Psoas muscle (tissue), 8 donors: ENCODE measurements at places on chromosomes 7 and 10. TPM values are rescaled to one million over a fixed set of nuclear protein-coding genes. Genes with fewer than 3 reads are reported as not detected.

DNA sequence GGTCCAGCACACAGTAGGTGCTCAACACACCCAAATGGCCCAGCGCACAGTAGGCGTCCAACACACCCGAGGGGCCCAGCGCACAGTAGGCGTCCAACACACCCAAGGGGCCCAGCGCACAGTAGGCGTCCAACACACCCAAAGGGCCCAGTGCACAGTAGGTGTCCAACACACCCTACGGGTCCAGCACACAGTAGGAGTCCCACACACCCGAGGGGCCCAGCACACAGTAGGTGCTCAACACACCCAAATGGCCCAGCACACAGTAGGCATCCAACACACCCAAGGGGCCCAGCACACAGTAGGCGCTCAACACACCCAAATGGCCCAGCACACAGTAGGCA lies 80.8 kb downstream of the FOXL3 start:
- no peaks in the 10 kb centered on the region for H3K4me1 ChIP-seq
- H3K27ac ChIP-seq = no peak overlapping the region
- no peak overlapping the region for H3K4me3 ChIP-seq
- peaks cover 19% of the 10 kb centered on the region for H3K27me3 ChIP-seq

DNA sequence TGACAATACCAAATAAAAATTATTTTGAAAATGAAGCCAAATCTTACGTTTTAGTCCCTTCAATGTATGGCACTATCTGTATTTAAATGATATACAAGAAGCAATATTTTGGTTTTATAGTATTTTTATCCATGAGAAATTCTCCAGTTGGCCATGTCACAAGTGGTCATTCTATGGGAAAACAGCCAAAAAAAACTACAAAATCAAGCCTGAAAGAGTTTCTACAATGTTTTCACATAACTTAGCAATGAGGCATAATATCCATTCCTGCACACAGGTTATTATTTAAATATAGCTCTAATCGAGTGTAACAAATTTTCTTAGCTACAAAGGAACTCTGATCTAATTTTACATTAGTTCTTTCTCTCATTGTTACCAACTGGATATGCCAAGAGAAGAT lies 5.4 kb downstream of the RAB11FIP2 start:
- no peak overlapping the region for H3K27ac ChIP-seq
- H3K27me3 ChIP-seq = no peaks in the 10 kb centered on the region
- H3K4me1 ChIP-seq = peaks cover 46% of the 10 kb centered on the region
- no peaks in the 10 kb centered on the region for H3K36me3 ChIP-seq

LMOD2 gene
- 1,114 TPM for total RNA-seq

DNA sequence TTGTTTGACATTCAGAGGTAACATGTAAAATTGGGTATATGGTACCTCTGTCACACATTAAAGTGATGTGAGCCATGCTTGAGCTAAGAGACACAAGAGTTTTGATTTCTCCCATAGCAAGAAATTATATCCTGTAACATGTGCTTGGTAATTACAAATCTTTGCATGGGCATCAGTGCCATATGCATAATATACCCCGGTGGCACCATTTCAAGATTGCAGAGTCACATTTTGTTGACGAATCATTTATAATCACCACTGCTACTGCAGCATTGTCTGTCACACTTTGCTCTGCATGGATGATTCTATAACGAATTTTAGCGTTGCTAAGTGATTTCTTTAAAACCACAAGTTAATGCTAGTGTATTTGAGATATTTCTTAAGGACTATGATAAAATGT lies 443.7 kb upstream of the LRRN3 start:
- no peak overlapping the region for H3K27ac ChIP-seq
- H3K36me3 ChIP-seq = no peaks in the 10 kb centered on the region
- H3K4me3 ChIP-seq = no peak overlapping the region
- no peak for DNase-seq
- no peaks in the 10 kb centered on the region for H3K4me1 ChIP-seq

- no peaks in the 10 kb centered on the region for H3K36me3 ChIP-seq
- H3K4me1 ChIP-seq = no peaks in the 10 kb centered on the region
- no peaks in the 10 kb centered on the region for H3K27me3 ChIP-seq
- no peak overlapping the region for H3K27ac ChIP-seq
Measured at GRCh38 chr10:15879663-15880062, 19.4 kb upstream of the MINDY3 start.

TMEM225B gene
- 0.86 TPM for total RNA-seq

GRCh38 chr7:74039337-74039736 lies 11.4 kb downstream of the ELN start:
- no peaks in the 10 kb centered on the region for H3K36me3 ChIP-seq
- peak overlapping the region; percentile 86 for H3K27ac ChIP-seq
- no peaks in the 10 kb centered on the region for H3K27me3 ChIP-seq

ANKRD7 gene
- not detected for total RNA-seq

GRCh38 chr7:71290452-71290851 lies 158.5 kb downstream of the GALNT17 start:
- no peaks in the 10 kb centered on the region for H3K36me3 ChIP-seq
- no peaks in the 10 kb centered on the region for H3K4me1 ChIP-seq
- no peaks in the 10 kb centered on the region for H3K27me3 ChIP-seq
- H3K27ac ChIP-seq = no peak overlapping the region
- DNase-seq = no peak
- H3K4me3 ChIP-seq = no peak overlapping the region

DNA sequence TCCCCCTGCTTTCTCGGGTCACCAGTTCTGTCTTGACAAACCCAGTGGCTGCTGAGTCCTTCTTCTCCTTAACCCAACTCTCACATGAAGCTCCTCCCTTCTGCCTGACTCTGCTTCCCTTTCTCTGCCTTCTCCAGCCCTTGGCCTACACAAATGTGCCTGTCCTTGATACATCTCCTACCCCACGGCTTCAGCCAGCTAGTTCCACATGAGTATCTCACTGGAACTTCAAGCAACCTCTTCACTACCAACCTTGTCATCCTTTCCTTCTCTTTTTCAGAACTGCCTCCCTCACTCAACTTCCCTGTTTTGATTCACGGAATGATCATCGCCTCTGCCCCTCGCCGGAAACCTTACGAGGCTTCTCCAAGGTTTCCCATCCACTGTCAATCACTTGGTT lies 55.9 kb downstream of the PDIA4 start:
- H3K36me3 ChIP-seq = no peaks in the 10 kb centered on the region
- no peak overlapping the region for H3K4me3 ChIP-seq
- no peaks in the 10 kb centered on the region for H3K4me1 ChIP-seq
- DNase-seq = no peak
- H3K27me3 ChIP-seq = no peaks in the 10 kb centered on the region

XRCC2 gene
- total RNA-seq = 0.11 TPM

- no peak overlapping the region for H3K27ac ChIP-seq
- H3K36me3 ChIP-seq = peaks cover 3% of the 10 kb centered on the region
- no peak overlapping the region for H3K4me3 ChIP-seq
- no peaks in the 10 kb centered on the region for H3K27me3 ChIP-seq
- DNase-seq = no peak
Measured at GRCh38 chr7:44762300-44762699, 13.7 kb downstream of the ZMIZ2 start.
